ENCODE measurements at places on chromosomes 11 and 22.
A peak's percentile ranks its signal among the peaks of the same experiment; 100 is the strongest.

- no peaks in the 10 kb centered on the region for H3K27me3 ChIP-seq
- DNase-seq: no peak
- peaks cover 6% of the 10 kb centered on the region for H3K36me3 ChIP-seq
- H3K4me1 ChIP-seq: no peaks in the 10 kb centered on the region
- peak overlapping the region; percentile 91 for H3K27ac ChIP-seq
These were observed 800 bp downstream of the KCTD21 start for GRCh38 chr11:78187366-78188285.

DNA sequence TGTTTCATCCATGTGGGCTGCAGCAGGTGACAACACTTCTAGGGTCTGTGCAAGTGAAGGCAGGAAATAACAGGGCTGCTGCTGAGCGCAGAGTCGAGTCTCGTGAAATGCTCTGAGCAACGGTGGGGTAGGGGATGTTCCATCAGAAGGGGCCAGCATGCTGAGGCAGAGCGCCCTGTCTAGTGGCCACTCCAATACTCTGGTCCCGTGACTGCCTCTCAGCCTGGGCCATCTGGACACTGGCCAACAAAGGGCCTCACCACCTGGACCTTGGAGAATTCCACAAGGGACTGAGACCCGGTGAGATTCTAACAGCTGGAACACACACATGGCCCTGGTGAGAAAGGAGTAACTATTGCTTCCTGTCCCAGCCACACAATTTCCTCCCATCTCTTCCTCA lies 375.7 kb downstream of the SHANK2 start:
- H3K4me3 ChIP-seq: no peak overlapping the region
- no peak for DNase-seq
- H3K27me3 ChIP-seq: no peaks in the 10 kb centered on the region
- no peaks in the 10 kb centered on the region for H3K36me3 ChIP-seq

- H3K4me1 ChIP-seq: no peaks in the 10 kb centered on the region
- no peaks in the 10 kb centered on the region for H3K36me3 ChIP-seq
- no peak overlapping the region for H3K27ac ChIP-seq
These were observed 27.5 kb downstream of the FOLR3 start for GRCh38 chr11:72162891-72163492.

- no peaks in the 10 kb centered on the region for H3K27me3 ChIP-seq
- H3K36me3 ChIP-seq: no peaks in the 10 kb centered on the region
- H3K4me3 ChIP-seq: no peak overlapping the region
- peaks cover 28% of the 10 kb centered on the region for H3K4me1 ChIP-seq
- no peak overlapping the region for H3K27ac ChIP-seq
These were observed 69.4 kb downstream of the MRTFA start for GRCh38 chr22:40567106-40567505.

GRCh38 chr11:35235936-35236666 lies 97.1 kb downstream of the CD44 start:
- H3K36me3 ChIP-seq: peaks cover 5% of the 10 kb centered on the region
- no peak overlapping the region for H3K27ac ChIP-seq
- H3K4me3 ChIP-seq: no peak overlapping the region
- H3K27me3 ChIP-seq: no peaks in the 10 kb centered on the region
- no peak for DNase-seq
- peaks cover 10% of the 10 kb centered on the region for H3K4me1 ChIP-seq

DNA sequence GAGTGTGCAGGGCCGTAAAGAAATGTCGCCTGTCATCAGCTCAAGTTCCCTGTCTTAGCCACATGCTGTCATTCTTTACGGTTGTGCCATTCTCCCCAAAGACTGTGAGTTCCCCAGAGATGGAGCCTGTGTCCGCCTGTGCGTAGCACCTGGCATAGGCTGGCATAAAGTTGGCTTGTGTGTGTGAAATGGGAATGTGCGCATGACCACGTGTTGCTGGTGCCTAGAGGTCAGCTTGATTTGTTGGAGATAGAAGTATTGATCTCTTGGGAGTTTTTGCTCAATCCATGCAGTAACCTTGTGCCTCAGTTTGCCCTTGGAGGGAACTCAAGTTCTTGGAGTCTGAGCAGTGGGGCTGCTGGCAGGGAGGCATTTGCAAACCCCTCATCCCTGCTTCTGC lies 9.4 kb downstream of the CHADL start:
- DNase-seq: no peak
- no peak overlapping the region for H3K4me3 ChIP-seq
- no peaks in the 10 kb centered on the region for H3K27me3 ChIP-seq
- no peak overlapping the region for H3K27ac ChIP-seq

- H3K4me1 ChIP-seq: peaks cover 6% of the 10 kb centered on the region
- peak overlapping the region; percentile 45 for H3K27ac ChIP-seq
- H3K4me3 ChIP-seq: no peak overlapping the region
These were observed 74.4 kb downstream of the WNT11 start for GRCh38 chr11:76131671-76132631.

DNA sequence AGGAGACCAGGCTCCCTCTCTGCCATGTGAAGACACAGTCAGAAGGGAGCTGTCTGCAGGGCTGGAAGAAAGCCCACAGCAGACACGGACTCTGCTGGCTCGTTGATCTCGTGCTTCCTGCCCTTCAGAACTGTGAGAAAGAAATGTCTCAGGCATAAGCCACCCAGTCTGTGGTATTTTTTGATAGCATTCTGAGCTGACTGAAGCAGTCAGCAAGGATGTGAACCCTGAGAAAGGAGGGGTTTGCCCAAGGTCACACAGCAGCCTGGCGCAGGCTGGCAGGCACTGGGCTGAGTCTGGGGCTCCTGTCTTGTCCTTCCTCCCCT lies 255.1 kb upstream of the B3GAT1 start:
- no peak overlapping the region for H3K27ac ChIP-seq
- H3K4me3 ChIP-seq: no peak overlapping the region
- DNase-seq: no peak
- H3K4me1 ChIP-seq: no peaks in the 10 kb centered on the region
- no peaks in the 10 kb centered on the region for H3K27me3 ChIP-seq
